NCI-H345 (cell line): ENCODE measurements at places on chromosomes 13 and 19.
A peak's percentile ranks its signal among the peaks of the same experiment; 100 is the strongest.

GRCh38 chr13:75749407-75749806 is 113.3 kb downstream of the LMO7 start:
- DNase-seq: peak; percentile 13

- DNase-seq: no peak
Observed at GRCh38 chr19:2338751-2339643, 10.5 kb downstream of the SPPL2B start.

- no peak for DNase-seq
Observed at GRCh38 chr19:11256189-11256588, 6.1 kb downstream of the DOCK6 start.

DNA sequence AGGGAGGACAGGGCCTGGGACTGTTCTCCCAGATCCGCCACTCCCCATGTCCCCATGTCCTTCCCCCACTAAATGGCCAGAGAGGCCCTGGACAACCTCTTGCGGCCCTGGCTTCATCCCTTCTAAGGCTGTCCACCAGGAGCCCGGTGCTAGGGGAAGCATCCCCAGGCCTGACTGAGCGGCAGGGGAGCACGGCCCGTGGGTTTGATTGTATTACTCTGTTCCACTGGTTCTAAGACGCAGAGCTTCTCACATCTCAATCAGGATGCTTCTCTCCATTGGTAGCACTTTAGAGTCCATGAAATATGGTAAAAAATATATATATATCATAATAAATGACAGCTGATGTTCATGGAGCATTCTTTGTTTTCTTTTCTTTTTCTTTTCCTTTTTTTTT is 815 bp downstream of the SPACA4 start:
- no peak for DNase-seq

DNA sequence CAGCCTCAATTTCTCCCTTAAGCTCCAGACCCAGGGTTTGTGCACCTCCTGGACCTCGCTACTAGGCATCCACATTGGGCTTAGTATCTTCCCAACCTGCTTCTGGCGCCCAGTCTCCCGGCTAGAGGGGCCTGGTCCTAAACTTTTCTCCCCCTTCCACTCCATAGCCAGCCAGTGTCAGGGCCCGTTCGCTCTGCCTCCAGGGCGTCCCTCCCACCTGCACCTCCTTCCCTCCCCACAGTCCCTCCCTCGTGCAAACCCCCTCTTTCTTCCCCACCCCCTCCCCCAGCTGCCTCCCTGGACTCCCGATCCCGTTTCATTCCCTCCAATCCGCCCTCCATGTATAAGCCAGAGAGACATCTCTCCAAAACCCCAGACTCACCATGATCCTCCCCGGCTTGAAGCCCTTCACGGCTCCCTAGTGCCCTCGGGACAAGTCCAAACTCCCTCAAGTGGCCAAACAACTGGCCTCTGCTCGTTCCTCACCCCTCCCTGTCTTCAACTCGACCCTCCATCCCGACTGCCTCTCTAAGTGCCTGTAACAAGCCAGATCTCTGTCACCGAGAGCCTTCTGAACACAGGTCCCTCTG is 997 bp upstream of the SAMD4B start:
- DNase-seq: peak; percentile 55

DNA sequence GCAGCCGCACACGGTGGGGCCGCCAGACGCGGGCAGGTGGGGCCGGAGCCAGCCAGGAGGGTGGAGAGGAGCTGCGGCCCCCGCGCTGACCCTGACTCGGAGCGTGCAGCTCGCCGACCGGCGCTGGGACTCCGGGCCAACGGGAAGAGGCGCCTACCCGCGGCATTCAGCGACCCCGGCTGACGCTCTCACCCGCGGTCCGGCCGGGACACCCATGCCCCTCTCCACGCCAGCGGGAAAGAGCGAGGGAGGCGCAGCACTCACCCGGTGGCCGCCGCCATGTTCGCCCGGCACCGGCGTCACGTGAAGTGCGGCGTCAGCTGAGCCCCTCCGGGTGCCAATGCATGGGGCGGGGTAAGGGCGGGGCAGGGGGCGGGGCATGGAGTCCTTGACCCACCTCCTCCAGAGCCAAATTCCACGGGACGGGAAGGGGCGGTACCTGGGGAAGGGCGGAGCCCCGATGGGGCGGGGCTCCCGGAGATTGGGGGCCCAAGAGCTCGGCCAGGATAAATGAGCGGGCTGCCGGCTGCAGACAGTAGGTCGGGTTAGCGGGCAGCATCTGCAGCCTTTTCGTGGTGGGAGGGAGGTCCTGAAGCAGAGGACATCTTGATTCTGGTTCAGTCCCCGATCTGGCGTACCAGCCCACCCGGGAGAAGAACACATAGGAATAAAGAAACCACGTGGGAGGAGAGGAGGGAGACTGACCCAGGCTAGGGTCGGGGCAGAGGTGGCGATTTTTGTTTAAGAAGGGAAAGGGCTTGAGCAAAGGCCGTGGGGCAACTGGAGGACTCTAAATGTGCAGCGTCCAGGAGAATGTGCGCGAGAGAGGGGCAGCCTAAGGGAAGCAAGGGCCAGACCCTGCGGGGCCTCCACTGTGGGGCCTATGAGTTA is at the start of gene PEPD:
TSS of gene PEPD (minus strand) at position 312 of the 891 bp plus-strand sequence. CDS start at position 281, 31 bp downstream.
- DNase-seq: peak; percentile 98

DNA sequence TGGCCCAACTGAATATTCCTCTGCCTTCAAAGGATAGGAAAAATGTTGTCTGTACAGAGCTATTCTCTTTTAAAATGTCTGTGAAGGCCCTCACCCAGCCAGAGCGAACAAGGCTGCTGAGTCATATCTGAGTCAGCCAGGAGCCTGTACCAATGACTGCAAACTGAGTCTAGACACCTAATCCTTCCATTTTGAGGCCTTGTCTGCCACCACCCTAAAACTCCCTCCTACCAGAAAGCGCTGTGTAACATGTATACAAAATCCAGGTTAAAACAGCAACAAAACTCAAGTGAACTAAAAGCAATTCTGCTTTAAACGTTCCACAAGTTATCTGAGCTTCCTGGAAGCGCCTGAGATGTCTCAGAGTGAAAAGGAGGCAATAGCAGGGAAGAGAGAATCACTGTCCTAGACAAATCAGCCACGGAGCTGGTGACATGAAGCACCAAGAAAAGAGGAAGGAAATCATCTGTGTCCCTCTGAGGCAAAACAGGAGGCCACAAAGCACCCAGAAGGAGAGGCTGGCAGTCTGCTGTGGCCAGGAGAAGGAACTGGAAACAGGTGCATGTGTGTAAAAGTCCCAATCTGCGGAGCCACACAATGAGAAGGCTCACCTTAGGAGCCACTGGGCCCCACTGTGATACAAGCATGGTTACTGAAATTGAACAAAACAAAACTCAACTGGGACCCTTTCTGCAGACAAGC is 10.2 kb downstream of the DHRS12 start:
- DNase-seq: no peak

DNA sequence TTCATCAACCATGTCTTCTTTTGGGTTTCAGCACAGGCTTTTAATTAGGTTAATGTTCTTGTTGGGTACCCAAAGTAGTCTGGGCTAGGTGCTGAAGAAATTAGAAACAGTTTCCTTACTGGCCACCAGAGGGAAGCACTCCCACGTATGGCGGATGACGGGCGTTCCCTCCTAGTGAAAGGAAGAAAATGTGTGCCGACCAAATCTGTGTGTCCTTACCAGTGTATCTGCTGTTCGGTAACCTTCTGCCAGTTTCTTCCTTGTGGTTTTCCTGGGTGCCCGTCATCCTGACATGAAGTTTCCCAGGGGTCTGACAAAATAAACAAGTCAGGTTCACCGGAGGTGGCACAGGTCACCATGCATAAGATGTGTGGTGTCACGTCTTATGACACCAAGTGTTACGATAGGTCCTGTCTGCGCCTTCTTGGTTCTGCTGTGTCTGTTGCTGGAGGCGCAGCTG is 6.0 kb upstream of the WDR88 start:
- DNase-seq: peak; percentile 79

DNA sequence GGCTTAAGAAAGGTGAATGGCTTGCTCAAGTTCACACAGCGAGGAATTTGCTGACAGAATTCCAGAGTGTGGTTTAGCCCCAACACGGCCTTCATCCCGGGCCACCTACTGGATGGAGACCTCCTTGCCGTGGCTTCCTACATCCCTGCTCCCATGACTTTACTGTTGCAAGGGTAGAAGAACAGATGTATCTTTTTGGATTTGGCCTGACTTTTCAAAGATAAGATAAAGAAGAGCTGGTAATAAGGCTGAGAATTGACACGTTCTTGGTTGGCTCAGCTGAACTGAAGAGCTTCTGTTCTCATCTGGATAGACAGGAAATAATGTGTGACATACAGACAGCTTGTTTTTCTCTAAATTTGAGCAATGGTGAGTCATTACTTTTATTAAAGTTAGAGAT is 113.1 kb downstream of the KLF5 start:
- no peak for DNase-seq

DNA sequence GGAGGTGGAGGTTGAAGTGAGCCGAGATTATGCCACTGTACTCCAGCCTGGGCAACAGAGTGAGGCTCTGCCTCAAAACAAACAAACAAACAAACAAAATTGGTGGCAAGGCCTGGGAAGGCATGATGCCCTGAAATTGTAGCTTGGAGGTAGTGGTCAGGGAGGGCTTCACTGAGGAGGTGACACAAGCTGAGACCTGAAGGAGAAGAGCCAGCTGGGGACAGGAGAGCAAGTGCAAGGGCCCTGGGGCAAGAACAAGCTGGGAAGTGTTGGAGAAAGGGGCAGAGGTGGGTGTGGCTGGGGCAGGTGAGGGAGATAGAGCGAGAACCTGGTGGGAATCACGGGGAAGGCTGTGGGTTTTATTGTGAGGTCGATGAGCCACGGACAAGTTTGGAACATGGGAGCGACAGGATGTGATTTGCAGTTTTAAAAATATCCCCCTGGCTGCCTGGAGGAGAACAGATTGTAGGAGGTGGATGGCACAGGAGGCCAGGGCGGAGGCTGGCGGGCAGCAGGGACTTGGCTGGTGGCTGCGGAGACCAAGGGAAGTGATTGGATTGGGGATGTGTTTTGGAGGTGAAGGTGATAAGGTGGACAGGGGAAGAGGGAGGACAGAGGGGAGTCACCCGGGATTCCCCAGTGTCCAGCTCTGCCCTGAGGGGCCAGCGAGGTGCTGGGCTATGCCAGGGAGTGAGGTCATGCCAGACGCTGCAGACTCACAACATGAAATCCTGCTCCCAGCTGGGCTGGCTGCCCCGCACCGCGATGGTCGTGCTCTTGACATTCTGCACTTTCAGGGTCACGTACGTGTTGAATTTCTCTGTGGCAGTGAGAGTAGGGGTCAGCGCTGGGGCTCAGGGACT is 14.0 kb downstream of the UNC13A start:
- no peak for DNase-seq

- no peak for DNase-seq
Observed at GRCh38 chr19:48755084-48755641, at the start of gene FGF21. Gene FGF21 (plus strand): TSS chr19:48755524. CDS start chr19:48756237, 713 bp downstream.

- DNase-seq: no peak
Observed at GRCh38 chr13:35690581-35691207, 214.2 kb upstream of the MAB21L1 start.

DNA sequence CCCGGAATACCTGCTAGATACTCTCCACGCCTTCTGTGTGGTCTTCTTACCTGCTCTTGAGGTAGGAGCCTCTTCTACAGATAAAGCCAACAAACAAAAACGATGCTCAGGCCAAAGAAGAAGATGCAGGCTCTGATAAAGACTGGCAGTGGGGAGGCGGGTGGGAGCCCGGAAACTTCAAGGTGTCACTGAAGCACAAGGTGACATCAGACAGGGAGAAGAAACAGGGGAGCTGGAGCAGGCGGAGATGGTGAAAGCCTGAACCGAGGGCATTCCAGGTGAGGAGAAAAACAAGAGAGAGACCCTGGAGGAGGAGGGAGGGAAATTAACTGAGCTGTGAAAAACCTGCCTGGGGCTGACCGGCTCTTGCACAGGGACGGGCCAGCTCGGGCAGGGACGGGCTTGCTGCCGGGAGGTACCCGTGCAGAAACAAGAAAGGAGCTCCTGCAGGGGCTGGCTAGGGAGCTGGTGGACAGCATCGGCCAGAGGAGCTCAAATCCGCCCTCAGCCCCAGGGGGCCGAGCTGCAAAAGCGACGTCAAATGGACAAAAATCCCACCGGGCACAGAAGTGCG is 19.0 kb downstream of the GNG7 start:
- DNase-seq: no peak

DNA sequence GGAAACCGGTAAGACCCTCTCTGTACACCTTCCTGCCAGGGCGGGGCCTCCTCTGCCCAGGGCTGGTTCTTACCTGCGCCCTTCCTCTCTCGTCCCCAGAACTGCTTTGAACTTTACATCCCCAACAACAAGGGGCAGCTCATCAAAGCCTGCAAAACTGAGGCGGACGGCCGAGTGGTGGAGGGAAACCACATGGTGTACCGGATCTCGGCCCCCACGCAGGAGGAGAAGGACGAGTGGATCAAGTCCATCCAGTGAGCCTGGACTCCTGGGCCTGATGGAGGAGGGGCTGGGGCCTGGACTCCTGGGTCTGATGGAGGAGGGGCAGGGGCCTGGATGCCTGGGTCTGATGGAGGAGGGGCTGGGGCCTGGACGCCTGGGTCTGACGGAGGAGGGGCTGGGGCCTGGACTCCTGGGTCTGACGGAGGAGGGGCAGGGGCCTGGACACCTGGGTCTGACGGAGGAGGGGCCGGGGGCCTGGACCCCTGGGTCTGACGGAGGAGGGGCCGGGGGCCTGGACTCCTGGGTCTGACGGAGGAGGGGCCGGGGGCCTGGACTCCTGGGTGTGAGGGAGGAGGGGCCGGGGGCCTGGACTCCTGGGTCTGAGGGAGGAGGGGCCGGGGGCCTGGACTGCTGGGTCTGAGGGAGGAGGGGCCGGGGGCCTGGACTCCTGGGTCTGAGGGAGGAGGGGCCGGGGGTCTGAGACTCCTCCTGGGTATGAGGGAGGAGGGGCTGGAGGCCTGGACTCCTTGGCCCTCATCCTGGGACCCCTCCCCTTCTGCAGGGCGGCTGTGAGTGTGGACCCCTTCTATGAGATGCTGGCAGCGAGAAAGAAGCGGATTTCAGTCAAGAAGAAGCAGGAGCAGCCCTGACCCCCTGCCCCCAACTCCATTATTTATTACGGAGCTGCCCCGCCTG is 9.4 kb downstream of the CYTH2 start:
- no peak for DNase-seq

- peak; percentile 31 for DNase-seq
Observed at GRCh38 chr19:49766930-49767299, at the start of gene AP2A1. Gene AP2A1 (plus strand): TSS chr19:49767001. CDS start chr19:49767134, 133 bp downstream.

DNA sequence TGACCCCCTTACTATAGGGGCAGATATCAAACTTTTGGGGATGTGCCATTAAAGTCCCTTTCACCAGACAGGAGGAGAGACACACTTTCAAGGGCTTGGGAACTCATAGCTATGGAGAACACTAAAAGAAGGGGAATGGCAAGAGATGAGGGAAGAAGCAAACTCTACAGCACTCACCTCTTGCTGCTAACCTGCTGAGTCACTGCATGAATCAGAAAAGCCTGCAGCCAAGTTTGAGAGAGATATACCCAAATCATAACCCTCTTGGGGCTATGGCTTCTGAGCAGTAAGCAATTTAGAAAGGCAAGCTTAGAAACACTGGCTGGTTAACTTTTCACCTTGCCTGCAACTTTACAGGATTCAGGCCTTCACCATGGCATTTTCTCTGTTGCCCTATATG is 1028.0 kb downstream of the UQCRFS1 start:
- no peak for DNase-seq

DNA sequence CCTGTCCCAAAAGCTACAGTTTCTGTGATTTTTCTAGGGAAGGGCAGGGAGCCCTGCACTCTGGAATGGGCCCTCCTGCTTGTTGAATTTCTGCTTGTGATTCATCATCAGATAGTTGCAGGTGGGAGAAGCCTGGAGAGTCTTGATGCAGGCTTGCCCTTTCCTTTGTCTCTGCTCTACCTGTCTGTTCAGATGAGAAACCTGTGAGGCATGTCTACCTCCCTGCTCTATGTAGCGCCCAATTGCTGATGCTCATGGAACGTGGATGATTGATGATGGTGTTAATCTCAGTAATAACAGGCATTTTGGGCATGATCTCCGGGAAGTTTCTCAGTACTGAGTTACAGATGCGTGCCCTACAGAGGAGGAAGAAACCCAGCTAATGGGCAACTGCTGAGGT is 10.9 kb upstream of the CBY2 start:
- DNase-seq: no peak
